Fibroblast of upper back skin (primary cell): ENCODE measurements at places on chromosomes 5 and 9.

GRCh38 chr5:161851691-161852299, 3.9 kb downstream of the GABRA1 start:
- peak; percentile 1 for DNase-seq

- no peak for DNase-seq
These were observed 3.1 kb upstream of the PLIN2 start for GRCh38 chr9:19130436-19130835.

- peak; percentile 88 for DNase-seq
These were observed 32.6 kb upstream of the ANXA1 start for GRCh38 chr9:73118898-73119554.

- no peak for DNase-seq
These were observed 228.6 kb downstream of the NR3C1 start for GRCh38 chr5:143174714-143175398.

GRCh38 chr5:127229185-127229889, 61.3 kb upstream of the MEGF10 start:
- DNase-seq, result peak; percentile 6

DNA sequence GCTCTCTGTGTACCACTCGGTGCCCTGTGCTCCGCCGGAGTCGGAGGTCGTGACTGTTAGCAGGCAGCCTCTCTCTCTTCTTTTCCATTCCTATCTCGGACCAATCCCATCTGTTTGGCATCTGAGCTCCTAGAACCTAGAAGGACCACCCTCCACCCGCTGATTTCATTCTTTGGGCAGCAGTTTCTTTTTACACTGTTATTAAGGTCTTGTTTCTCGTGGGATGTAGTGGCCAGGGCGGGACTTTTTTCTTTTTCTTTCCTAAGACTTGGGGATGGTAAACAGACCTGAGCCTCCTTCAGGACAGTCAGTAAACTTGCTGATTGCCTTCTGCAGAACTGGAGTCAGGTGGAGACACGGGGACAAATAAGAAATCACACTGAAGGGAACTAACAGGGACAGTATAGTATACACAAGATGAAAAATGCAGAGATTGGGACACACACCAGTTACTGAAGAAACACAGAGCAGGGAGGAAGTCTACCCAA, 500 bp downstream of the URM1 start:
- DNase-seq, result no peak

GRCh38 chr9:76926324-76926741, 20.4 kb upstream of the PRUNE2 start:
- peak; percentile 79 for DNase-seq

DNA sequence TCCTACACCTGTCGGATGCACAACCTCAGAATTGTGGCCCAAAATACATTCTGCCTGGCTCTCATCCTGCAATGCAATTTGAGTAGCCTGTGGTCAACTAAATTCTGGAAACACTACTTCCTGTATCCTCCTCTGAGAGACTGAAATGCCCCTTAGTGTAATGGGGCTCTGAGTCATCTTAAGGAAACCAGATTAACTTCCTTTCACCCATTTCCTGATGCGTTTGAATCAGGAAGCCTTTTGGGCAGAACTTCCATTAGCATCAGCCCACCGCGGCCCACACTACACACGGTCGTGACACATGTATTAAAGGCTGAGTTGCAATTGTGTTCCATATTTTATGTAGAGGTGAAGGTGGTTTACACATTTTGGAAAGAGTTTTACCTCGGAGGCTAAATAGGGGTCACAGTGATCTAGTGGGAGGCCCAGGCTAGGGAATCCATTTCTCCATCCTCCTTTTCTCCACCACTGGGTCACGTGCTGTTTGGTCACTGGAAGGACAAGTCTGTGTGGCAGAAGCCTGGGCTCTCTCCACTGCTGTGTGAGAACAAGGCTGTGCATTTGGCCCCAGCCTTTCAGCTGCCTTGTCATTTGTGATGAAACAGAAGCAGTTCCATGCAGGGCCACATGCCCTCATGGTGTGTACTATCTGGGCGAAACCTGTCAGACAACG, 55.9 kb downstream of the DAP start:
- peak; percentile 61 for DNase-seq

GRCh38 chr5:77847814-77848290, 71.7 kb upstream of the TBCA start:
- DNase-seq, result no peak

- no peak for DNase-seq
These were observed 46.8 kb upstream of the OTULINL start for GRCh38 chr5:14534773-14535172.

DNA sequence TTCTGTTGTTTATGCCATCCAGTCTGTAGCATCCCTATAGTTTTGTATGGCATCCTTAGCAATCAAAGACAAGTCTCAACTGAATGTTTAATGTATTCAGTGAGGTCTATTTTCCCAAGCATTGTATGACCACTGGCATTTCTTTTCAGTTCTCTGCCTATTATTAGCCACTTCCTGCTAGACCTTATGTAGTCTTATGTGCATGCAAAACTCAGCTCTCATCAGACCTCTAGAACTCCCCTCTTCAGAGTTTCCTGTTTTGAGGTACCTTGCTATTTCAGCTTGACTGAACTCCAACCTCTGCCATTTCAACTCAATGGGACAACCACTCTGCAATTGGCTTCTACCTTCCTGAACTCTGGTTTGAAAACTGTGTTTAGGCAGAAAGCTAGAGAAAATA, 113.2 kb downstream of the SLC25A46 start:
- DNase-seq, result no peak

GRCh38 chr5:67770431-67771025, 445.0 kb upstream of the PIK3R1 start:
- no peak for DNase-seq

DNA sequence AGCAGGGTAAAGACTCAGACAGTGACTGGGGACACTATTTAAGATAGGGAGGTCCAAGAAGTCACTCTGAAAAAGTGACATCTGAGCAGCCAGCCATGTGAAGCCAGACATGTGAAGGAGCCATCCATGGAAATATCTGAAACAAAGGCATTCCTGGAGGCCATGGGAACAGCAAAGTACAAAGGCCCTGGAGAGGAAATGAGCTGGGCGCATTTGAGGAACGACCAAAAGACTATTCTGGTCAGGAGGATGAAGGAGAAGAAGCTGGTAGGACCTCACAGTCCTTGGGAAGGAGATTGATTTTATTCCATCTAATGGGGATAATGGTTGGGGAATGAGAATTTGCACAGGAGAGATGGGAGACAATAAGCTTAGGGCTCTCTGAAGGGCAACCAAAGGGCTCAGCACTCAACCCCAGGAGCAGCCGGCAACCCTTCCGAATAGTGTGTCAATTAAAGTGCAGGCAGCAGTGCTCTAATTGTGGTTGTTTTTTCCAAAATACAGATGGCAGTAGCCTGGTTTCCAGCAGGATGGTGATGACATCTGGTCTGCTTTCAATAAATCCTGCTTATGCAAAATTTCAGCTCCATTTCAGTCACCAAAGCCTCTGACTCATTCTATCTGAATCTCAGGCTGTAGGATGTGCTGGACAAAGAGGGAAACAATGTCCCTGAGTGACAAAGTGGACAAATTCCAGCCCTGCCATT, 26.7 kb downstream of the FOXI1 start:
- DNase-seq, result peak; percentile 89

DNA sequence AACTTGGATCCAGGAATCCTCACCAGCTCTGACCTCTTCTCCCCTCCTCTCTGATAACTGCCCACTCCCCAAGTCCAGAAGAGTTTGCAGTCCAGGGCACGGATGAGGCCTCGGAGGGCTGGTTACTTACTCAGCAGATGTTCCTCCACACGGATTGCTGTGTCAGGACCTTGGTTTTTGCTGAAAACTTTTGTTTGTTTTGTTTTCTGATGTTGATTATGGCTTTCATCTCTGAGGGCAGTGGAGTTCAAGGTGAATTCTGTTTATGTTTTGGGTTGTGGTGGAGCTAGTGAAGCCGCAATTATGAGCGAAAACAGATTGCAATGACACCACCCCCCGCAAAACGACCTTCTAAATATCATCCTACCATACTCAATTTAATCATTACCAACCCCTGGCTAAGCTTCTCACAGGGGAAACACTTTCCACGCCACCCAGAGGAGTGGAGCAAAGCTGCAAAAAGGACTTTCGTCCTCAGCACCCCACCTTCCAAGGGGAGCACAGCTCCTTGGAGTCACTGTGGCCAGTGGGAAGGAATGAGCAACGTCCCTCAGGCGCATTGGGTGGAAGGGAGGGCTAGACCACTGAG, 92.7 kb upstream of the SAP30L start:
- no peak for DNase-seq

DNA sequence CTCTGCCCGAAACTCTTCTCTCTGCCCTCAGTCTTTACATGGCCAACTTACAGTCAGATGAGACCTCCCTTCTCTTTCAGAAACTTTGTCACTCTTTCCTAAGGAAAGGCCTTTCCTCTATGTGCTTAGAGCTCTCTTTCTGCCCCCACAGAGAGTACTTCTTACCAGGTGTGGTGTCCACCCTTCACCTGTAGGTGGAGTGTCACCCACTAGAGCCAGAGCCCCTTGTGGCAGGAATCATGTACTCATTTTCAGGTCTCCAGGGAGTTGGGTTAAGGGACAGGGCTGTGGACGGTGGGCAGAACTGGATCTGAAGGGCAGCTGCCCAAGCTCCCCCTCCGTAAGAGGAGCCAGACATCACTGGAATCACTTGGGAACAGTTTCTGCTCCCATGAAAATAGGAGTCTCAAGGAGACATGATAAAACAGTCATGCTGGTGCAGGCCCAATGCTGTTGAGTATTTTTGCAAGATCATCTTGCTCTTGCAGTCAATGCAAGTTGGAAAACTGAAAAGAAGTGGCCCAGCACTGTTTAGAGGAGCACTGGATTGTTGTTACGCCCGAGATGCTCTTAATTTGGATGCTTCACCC, 436.7 kb downstream of the ZSWIM6 start:
- peak; percentile 8 for DNase-seq

- no peak for DNase-seq
These were observed 82.9 kb downstream of the TMEM215 start for GRCh38 chr9:32866273-32866672.

- no peak for DNase-seq
These were observed 3.5 kb downstream of the BARX1 start for GRCh38 chr9:93951655-93952118.

DNA sequence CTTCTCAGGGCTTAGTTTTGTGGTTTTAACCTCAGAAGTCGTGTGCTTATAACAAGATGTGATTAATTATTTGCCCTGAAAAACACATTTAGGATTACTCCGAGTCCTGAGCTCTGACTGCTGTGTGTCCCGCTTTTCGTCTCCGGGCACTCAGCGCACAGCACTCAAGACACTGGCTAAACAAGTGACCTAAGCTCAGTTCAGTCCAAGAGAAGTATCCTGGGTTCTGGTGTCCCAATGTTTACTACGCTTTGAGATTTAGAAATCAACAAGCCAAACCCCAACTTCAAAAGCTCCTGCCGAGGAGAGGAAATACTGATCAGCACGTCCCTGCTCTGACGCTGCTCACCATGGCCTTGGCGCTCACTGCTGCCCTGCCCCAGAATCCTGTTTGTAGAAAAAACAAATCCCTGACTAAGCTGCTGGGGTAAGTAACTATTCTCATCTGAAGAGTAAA, 53.2 kb downstream of the IPPK start:
- no peak for DNase-seq

GRCh38 chr5:125756456-125756855, 666.8 kb upstream of the GRAMD2B start:
- DNase-seq, result peak; percentile 8

DNA sequence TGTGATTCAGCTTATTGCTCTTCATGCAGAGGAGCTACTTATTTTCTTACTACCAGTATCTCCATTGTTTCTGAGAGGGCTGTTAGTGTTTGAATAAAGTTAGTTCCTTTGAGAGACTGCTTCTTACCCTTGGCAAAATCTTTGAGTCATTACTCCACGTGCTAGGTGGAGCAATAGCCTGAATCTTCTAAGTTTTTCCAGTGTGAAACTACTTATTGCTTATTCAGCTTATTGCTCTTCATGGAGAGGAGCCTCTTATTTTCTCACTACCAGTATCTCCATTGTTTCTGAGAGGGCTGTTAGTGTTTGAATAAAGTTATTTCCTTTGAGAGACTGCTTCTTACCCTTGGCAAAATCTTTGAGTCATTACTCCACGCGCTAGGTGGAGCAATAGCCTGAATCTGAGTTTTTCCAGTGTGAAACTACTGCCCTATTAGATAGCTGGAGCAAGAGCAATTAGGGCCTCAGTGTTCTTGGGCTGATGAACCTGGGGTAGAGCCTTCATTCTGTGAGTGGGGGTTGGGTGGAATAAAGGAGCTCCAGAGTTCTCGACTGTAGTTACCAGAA, 41.9 kb downstream of the GPBP1 start:
- DNase-seq, result no peak

DNA sequence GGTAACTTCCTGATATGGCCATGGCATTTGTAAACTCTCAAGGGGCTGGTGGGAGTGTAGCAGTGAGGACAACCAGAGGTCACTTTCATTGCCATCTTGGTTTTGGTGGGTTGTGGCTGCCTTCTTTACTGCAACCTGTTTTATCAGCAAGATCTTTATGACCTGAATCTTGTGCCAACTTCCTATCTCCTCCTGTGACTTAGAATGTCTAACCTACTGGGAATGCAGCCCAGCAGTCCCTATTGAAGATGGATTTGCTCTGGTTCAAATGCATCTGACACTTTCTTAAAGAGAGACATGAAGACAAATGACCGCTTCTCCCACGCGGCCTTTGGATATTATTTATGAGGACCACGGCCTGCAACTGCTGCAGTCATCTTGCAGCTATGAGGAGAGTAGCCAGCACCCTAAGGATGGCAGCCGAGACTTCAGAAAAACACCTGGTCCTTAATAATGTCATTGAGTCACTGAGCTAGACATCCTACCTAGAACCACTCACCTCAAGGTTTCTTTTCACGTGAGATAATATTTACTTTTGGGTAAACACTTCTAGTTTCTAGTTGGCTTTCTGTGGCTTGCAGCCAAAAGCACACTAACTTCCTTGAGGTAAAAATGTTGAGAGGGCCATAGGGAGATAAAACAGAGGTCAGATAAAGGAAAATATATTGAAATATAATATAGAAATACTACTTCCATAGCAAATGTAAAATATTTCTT, 28.2 kb downstream of the CETN3 start:
- no peak for DNase-seq

- no peak for DNase-seq
These were observed 145.6 kb downstream of the NFIB start for GRCh38 chr9:14168381-14168780.

GRCh38 chr9:78009186-78009585, 22.4 kb downstream of the GNAQ start:
- no peak for DNase-seq

DNA sequence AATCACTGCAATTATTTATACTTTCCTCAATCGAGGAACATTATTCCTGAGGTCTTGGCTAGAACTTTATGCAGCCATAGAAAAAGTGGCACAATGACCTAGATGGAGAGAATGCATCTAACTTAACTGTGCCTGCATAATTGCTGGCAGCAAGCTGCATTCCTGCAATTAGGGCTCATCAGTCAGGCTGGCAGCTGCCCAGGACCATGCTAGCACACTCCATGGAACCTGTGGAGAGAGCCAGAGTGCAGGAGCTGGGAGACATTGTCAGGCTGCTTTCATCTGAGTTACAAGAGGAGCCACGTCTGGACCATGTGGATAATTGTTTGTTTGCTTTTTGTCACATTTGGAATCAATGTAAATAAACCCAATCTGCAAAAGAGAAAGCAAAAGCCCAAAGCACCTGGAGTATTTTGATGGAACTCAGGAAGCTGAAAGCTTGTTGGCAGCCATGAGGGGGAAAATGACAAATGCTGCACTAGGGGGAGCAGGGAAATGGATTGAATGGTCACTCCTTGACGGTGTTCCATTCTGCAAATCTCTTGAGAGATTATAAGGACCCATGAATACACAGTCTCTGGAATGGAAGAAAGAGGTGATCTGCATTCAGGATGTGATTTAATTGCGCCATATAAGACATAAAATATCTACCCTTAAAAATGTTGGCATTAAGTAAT, 839.9 kb downstream of the MAT2B start:
- peak; percentile 56 for DNase-seq
